Breast epithelium (tissue), 4 donors: ENCODE measurements at places on chromosomes 11 and 22. TPM values are rescaled to one million over a fixed set of nuclear protein-coding genes. Genes with fewer than 3 reads are reported as not detected.

DNA sequence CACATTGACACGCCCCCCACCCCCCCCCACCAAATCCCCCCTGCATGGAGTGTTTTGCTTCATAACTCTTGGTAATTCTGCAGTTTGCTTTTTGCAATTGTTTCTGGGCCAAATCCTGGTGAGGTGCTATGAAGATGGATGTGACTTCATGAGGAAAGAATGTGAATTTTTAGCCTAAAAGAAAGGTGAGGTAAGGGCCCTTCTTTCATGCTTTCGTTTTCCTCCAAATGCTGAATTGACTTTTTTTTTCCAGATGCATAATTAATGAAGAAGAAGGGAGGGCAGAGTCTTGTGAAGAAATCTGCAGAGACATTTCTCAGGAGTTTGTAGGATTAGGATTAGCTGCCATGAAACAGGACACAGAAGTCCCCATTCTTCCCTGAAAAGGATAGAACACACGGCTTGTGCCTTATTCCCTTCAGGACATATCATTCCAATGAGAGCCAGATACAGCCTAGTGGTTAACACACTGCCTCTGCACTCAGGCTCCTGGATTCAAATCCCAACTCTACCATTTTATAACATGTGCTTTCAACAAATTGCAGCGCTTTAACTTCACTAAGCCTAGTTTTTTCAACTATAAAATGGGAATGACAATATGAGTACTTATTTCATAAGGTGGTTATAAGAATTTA is 19.6 kb upstream of the TBCEL start:
- DNase-seq: no peak

DNA sequence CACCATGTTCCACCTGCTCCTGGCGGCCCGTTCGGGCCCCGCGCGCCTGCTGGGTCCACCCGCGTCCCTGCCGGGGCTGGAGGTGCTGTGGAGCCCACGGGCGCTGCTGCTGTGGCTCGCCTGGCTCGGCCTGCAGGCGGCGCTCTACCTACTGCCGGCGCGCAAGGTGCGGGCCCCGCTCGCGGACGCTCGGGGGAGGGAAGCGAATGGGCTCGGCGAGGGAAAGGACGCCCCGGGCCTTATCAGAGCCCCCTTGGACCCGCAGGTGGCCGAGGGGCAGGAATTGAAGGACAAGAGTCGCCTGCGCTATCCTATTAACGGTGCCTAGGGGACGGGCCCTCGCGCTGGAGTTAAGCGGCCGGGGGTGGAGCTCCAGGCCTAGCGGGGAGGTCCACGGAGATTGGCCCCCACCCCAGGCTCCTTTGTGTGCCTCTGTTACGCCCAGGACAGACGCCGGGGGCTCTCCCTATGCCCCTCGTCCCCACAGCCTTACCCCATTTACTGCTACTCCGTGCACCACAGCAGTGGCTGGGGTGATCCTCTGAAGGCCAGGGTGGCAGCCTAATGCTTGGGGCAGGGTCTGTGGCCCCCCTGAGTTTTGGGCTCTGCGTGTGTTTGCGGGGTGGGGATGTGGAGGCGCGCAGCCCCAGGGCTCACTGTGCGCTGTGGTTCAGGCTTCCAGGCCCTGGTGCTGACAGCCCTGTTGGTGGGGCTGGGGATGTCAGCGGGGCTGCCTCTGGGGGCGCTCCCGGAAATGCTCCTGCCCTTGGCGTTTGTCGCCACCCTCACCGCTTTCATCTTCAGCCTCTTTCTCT is 1.1 kb downstream of the TM7SF2 start:
- DNase-seq: no peak

The ATP5MG gene
- 66.4 TPM for total RNA-seq

- DNase-seq: no peak
Observed at GRCh38 chr11:12712132-12712531, 37.9 kb downstream of the TEAD1 start.

The HBD gene
- total RNA-seq: not detected

DNA sequence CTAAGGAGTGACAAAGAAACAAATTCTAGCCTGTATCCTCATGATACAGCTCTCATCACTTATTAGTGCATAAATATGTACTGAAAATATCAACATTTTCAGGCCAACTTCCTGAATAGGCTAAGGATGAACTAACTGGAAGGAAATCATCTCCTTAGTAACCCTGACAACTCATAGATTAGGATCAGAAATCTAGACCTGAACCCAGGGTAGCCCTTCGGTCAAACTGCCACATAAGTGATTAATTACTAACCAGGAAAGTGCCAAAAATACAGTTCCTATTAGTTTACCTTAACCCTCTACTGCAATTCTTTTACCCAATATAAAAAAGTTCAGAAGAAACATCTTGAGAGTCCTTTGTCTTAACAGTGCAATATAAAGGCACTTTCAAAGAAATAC is 40.0 kb downstream of the AMBRA1 start:
- no peak for DNase-seq

DNA sequence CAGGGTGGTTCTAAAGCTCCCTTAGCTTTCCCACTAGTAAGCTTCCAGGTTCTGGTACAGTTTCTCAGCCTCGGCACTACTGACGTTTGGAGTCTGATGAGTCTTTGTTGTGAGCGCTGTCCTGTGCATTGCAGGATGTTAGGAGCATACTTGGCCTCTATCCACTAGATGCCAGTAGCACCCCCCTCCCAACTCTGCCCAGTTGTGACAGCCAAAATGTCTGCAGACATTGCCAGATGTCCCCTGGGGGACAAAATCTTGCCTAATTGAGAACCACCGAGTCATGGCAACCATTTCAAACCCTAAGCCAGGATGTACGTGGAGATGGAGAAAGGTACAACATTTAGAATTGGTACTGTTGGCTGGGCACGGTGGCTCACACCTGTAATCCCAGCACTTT is 68.7 kb downstream of the PTPRJ start:
- no peak for DNase-seq

- DNase-seq: no peak
Observed at GRCh38 chr11:97506076-97506759, 1116.4 kb downstream of the JRKL start.

DNA sequence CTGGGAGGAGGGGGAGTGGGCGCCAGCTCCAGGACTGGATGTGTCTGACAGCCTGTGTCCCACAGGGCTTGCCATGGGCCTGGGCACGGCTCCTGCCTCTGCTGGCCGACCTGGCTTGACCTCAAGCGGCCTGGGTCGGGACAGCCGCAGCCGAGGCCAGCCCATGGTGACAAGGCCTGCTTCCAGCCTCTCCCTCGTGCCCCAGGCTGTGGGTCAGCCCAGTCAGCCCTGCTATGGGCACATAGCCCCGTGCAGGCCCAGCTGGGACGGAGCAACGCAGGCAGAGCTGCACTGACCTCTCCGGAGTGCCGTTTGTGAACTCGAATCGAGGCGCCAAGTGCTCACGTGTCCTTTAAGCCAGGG is 17.9 kb downstream of the OSBPL5 start:
- no peak for DNase-seq

DNA sequence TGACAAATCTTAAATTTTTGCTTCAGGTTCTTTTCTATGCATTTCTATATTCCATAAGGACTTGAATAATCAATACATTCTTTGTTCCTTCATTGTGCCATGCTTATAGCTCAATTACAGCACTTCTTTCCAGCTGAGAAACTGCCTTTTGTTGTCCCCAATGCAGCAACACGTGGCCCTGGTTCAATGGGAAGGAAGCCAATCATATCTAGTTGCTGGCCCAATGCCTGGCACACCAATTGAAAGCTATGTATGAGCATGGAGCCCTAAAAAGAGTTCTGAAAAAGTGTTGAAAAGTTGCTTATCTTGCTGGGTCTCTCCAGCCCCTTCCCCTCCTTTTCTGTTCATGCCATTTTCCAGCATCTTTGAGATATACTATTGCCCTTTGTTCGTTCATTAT is 448.0 kb upstream of the FAT3 start:
- DNase-seq: no peak

DNA sequence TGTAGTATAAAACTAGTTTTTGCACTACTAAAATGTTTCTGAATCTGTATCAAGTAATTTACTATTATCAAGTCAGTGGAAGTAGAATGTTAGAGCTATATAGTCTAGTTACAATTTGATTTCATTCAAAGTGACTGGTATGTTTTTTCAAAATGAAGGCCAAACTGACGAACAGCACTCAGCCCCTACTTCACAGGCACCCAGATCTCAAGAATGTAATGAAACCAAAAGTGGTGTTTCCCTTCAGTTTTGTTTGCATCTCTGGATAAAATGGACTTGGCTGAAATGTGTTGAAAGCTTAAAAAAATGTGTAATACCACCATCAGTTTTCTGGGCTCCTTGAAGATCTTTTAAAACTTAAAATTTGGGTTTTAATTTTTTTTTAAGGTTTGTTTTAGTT is 46.4 kb downstream of the QSER1 start:
- no peak for DNase-seq

- no peak for DNase-seq
Observed at GRCh38 chr11:47328449-47329390, 23.8 kb downstream of the MYBPC3 start.

- DNase-seq: no peak
Observed at GRCh38 chr11:77232242-77232641, 69.2 kb downstream of the GDPD4 start.

The OVCH2 gene
- 17.7 TPM for total RNA-seq

GRCh38 chr11:11409901-11410300 is 56.9 kb upstream of the CSNK2A3 start:
- no peak for DNase-seq

The OR8B3 gene
- total RNA-seq: not detected

- no peak for DNase-seq
Observed at GRCh38 chr11:26106726-26107125, 225.2 kb upstream of the ANO3 start.

GRCh38 chr11:69209421-69210309 is 53.9 kb downstream of the SMIM38 start:
- DNase-seq: peak; percentile 43

The PITPNB gene
- total RNA-seq: 41.1 TPM

The TEX12 gene
- 1.3 TPM for total RNA-seq

DNA sequence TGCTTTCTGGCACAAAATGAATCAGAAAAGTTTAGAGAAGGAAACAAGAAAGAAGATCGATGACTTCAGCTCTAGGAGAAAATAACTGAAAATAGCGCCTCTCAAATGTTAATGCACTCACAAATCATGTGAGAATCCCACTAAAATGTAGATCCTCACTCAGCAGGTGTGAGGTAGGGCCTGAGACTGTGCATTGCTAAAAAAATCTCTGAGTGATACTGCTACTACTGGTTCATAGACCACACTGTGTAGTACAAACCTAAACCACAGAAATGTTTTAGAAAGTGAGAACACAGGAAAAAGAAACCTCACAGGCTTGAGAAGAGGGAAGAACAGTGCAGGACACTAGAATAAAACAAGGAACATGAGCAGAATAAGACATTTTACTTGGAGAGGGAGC is 2.0 kb downstream of the OR8D4 start:
- DNase-seq: no peak

The MAPK8IP2 gene
- 2.2 TPM for total RNA-seq

DNA sequence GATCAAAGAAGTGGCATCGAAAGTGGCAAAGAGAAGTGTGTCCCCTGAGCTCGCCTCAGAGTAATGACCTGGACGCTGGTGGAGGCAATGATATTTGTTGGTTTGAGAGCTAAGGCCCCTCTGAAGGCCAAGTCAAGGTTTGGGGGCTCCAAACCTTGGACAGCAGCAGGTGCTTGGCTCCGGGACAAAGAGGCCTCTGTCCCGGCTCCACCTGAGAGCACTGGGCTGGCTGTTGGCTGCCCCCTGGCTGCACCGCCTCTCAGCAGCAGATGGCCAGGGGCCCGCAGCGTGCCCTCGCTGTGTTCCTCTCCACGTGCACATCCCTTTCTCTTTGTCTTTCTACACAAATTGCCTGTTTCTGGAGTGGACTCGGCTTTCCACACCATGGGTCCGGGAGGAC is 301.3 kb downstream of the NTM start:
- DNase-seq: no peak

GRCh38 chr11:29782447-29782846 is 234.4 kb downstream of the KCNA4 start:
- DNase-seq: no peak

GRCh38 chr22:20948450-20948849 is 18.6 kb upstream of the AIFM3 start:
- DNase-seq: no peak

The PGAP2 gene
- total RNA-seq: 20.6 TPM

GRCh38 chr11:12063251-12063650 is 47.1 kb upstream of the MICAL2 start:
- no peak for DNase-seq

DNA sequence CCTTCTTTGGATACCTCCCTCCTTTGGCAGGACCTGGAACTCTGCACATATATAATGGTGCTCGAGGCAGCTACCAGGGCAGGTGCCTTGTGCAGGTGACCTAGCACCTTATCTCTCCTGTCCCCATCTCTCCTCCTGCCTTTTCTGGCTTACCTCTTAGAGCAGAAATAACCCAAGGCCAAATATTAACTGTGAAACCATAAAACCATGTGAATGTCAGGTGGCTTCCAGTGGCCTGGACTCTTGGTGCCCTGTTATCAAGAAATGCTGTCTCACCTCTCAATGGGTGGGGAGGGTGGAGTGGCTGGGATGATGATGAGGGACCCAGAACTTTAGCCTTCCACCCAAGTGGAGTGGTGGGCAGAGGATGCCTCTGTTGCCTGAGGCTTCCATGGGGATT is 42.9 kb downstream of the YWHAH start:
- DNase-seq: no peak

DNA sequence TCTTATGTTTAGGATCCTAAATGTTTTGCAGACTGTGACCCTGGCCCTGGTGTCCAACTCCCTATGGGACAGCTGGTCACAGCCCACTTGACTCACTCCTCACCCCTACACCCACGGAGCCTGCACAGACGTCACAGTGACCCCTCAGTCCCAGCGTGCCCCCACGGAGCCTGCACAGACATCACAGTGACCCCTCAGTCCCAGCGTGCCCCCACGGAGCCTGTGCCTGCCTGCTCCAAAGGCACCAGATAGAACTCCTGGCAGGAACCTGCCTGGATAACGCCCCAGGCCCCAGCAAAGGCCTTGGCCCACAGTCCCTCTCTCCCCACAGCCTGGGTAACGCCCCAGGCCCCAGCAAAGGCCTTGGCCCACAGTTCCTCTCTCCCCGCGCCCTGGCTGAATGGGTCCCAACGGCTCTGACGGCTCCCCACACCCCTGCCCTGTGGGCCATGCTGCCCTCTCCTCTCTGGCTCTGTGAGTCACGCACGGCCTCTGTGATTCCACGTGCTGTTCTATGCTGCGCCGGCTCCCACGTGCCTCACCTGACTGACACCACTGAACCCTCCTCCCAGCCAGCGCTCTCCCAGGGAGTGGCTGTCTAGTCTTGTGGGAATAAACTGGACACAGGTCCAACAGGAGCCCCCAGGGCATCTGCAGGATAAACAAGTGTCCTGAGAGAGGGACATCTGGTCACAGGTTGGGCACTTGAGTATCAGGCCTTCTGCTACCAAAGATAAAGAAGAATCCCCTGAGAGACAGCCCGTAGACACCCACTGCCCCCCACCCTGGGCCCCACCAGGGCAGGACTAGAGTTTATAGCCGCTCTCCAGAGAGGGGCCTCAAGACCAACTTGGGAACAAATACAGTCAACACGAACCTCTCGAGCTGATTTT is 250.3 kb downstream of the BRD1 start:
- DNase-seq: peak; percentile 46

- no peak for DNase-seq
Observed at GRCh38 chr22:46654426-46654825, 34.2 kb downstream of the GRAMD4 start.
